NCI-H1694 (cell line): ENCODE measurements at places on chromosomes 7 and 10.

DNA sequence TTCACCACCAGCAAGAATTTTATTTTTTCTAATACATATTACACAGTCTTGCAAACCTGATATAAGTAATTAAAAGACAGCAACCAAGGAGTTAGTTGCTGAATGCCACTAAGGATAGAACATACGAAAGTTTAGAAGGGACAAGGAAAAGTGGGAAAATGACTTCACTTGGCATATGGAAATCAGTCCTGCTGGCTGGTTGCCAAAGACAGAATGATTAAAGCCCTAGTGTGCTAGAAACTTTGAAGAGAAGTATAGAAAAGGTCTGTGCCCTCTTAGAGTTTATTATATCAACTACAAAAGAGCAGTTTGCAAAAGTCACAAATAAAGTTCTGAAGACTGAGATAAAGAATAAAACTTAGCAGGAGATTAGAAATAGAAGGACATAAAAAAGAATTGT, 5.8 kb upstream of the YAE1 start:
- DNase-seq, result no peak

DNA sequence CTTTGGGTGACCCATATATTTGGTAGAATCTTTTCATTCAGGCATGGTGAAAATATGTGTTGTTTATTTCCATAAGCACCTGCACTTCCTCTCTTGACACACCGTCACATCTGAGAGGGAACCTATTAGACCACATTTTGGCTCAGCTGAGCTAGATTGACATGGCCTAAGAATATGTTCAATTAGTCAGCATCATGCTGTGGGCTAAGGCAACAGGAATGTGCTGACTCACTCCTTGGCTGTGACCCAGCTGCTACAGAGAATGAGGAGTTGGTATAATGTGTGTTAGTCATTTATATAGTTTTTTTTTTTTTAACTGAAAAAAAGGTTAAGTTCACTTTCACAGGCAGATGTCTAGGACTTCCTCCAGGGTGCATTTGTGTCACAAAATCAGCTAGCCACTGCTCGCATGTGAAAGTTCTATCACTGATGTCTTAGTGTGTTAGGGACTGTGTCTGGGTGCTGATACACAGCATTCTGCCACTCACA, 180.6 kb downstream of the SEMA3E start:
- DNase-seq, result peak; percentile 84

DNA sequence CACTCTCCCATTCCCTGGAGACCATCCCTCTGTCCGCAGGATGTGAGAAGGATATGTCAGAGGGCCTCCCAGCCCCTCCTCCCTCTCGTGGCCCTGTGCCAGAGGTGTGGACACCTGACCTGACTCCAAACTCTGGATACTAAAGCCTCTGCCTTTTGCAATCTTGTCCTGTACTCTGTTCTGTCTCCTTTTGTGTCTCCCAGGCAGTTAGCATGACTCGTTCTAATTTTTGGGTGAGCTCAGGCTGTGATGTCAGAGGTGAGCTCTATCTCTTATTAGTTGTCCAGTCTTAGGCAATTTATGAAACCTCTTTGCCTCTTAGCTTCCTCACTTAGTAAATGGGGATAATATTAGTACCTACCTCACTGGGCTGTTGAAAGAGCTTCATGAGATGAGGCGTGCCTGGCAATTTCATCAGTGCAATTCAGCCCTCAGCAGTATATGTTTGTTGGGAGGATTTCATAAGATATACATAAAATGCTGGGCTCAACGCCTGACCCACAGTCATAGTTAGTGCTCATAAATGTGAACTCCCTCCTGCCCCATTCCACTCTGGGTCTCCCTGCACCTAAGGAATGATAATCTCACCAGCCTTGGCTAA, 10.9 kb downstream of the MARVELD1 start:
- DNase-seq, result no peak

GRCh38 chr10:111756217-111757061, 427.1 kb downstream of the GPAM start:
- DNase-seq, result no peak

DNA sequence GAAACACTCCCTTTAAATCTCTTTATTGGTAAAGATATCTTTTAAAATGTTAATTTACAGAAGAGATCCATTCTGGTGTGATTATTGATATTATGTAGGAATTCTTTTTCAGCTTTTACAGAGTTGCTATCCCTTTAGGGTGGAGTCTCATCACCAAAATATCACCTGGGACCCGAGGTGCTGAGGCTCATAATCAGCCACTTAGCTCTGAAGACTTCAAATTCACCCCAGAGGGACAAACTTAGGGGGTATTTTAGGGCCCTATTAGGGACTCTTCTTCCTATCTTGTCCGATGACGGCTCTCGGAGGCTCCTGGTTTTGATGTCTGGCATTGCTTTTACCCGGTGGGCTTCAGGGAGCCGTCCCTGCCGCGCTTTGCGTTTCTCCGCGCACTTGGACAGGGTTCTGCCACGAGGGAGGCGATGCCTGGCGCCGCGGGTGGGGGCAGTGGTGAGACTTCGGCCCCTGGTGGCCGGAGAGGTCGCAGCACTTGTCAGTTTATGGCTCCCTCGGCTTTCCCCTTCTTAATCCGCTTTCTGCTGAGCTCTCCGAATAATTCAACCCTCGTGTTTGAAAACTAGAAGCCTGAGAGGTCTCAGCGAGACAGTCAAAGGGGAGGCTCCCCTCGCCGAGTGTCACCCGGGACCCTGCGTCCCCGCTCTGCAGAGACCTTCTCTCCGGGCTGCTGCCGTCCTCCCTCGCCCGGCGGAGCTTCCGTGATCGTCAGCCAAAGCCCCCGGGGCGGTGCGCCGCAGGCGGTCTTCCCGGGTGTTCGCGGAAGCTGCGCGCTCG, 27.8 kb downstream of the RBM20 start:
- no peak for DNase-seq

- DNase-seq, result peak; percentile 27
Measured at GRCh38 chr7:122383934-122384333, 79.4 kb upstream of the FEZF1 start.

GRCh38 chr10:27448921-27449320, 55.2 kb upstream of the RAB18 start:
- no peak for DNase-seq

DNA sequence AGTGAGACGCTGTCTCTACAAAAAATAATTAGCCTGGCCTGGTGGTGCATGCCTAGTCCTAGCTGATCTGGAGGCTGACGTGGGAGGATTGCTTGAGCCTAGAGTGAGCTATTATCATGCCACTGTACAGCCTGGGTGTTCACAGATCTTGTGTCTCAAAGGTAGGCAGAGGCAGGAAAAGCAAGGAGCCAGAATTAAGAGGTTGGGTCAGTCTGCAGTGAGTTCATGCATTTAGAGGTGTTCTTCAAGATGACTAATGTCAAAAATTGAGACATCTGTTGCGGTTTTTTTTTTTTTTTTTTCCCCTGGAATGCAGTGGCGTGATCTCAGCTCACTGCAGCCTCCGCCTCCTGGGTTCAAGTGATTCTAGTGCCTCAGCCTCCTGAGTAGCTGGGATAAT, 5.4 kb downstream of the PPIA start:
- DNase-seq, result no peak

GRCh38 chr7:149467321-149467859, 6.5 kb upstream of the ZNF777 start:
- no peak for DNase-seq

DNA sequence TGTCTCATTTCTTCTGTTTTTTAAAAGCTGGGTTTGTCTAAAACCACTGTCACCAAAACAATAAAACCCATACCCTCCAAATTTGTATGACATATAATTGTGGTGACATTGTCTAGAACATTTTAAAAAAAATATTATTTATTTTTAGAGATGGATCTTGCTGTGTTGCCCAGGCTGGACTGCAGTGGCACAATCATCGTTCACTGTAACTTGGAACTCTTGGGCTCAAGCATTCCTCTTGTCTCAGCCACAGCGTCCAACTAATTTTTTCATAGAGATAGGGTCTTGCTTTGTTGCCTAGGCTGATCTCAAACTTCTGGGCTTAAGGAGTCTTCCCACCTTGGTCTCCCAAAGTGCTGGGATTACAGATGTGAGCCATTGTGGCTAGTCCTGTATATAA, 116.5 kb downstream of the CCNY start:
- no peak for DNase-seq

DNA sequence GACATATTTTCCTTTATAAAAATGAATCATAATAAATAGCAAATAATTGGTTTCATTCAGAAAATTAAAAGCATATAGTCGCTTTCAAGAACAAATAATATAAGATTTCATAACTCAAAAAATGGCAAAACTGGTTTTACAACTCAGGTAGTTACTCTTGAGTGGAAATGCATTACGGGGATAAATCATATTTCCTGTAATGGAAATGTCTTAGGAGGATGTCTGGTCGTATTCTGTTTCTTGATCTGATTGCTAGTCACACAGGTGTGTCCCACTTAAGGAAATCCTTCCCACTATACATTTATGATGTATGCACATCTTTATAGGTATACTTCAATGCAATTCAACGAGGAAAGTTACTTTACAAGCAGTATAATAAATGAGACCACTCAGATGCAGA, 20.7 kb downstream of the NRAP start:
- DNase-seq, result no peak

GRCh38 chr10:33391611-33392465, 57.4 kb upstream of the NRP1 start:
- no peak for DNase-seq

DNA sequence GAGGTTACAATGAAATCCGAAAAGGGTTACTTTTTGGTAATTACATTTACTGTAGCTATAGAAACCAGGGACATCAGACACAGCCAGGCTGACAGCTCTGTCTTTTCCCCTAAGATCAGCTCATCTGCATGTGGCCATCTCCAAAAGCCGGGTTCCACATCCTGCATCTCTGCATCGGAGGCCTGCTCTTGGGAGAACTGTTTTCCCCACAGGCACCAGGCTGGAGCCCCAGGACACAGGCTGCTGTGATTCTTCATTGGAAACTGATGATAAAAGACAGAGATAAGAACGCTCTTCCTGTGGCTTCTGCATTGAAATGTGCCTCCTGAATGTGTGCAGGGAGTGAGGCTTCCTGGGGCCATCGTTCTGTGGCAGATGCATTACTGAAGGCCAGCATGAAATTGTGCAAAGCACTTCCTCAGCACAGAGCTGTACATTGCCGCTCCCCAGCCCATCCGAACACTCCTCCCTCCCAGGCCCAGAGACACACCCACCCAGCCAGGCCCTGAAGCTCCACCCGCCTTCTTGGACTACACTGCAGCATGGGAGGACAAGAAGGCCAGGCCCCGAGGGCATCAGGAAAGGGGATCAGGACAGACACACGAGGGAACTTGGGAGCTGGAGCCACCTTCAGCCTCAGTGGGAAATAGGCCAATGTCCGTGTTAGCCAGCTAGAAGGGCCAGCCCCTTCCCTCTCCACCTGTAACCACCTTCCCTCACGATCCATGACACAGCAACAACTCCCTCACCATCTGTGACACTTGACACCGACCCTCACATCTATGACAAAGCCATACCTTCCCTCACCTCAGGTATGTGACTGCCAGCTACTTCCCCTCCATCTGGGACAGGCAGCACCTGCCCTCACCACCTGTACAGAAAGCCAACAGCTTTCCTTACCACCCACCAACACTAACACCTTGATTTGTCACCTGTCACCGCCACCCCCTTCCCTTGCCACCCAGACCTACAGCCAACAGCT, 113.2 kb downstream of the GRID1 start:
- DNase-seq, result no peak

DNA sequence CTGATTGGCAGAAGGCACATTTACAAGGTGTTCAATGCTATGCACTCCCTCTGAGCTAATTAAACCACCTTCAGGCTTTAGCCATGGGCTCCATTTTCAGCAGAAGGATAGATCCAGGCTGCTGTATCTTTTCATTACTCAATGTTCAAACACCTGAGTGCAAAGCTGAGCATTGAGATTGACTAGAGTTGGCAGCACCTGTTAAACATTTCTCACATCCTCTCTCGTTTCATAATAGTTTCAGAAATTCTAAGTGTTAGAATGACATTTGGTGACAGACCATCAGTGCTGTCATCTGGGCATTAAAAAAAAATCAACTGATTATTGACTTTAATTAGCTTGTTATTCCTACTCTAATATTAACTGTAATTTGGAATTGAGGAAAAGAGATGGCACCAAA, 187.1 kb upstream of the SEMA3E start:
- no peak for DNase-seq

- DNase-seq, result no peak
Measured at GRCh38 chr10:29257106-29257783, 31.6 kb upstream of the LYZL1 start.

DNA sequence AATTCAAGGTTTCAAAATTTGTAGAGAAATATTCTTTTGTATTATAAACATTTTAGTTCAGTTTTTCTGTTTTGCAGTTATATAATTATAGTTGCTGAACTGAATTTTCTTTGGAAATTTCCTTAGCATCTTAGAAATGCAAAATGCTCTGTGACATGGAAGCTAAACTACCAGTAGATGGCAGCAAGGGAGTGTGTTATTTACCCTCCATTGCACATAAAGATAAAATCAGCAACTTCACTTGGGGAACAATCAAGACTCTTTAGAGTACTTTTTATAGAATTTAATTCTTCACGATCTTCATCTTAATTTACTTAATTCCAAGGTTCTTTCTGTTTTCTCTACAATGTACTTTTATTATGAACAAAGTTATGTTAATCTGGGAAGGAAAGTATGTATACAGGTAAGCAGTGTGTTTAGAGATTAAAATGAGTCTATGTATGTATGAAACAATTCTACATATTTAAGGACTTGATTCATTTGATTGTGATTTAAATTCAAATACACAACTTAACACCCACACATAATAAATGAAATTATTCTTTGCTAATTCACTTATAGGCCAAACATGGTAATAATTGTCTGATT, 404.2 kb downstream of the THSD7A start:
- peak; percentile 31 for DNase-seq

DNA sequence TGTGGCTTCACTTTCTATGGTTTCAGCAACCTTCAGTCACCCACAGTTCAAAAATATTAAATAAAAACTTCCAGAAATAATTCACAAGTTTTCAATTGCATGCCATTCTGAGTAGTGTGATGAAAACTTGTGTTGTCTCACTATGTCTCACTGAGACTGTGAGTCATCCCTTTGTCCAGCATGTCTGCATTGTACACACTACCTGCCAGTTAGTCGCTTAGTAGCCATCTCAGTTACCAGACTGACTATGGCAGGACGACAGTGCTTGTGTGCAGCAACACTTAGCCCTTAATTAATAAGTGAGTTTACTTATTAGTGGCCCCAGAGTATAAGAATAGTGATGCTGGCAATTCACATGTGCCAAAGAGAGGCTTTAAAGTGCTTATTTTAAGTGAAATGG, 22.5 kb downstream of the CCDC186 start:
- DNase-seq, result no peak
